ENCODE measurements at places on chromosomes 3 and 15.

DNA sequence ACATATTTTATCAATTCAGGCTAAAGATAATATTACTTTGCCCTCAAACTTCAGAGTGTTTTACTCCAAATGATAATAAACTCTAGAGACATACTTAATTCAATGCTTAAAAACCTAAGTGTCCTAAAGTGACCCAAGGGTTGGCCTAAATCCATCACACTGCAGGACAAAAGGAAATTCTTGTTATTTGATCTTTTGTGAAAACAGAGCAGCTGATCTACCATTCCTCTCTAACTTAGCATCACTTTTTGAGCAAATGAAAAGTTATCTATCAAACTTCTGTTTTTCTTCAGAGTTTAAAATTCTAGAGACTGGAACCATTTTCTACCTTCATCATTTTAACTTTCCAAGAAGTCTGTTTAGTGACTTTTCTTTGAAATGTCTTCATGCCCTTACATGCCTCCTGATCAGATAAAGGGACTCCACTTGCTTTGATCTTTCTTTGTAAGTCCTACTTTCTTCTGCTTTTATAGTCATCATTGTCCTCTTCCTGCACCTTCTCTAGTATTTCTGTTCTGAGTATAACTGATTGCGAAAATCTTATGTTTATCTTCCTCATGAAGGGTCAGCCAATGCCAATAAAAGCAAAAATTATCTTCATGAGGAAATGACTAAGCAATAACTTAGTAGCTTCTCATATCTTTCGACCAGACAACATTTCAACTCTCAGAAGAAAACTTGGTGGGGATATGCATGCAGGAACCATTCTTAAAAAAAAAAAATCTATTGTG lies 378.7 kb upstream of the TGFBR2 start:
- no peak for DNase-seq

DNA sequence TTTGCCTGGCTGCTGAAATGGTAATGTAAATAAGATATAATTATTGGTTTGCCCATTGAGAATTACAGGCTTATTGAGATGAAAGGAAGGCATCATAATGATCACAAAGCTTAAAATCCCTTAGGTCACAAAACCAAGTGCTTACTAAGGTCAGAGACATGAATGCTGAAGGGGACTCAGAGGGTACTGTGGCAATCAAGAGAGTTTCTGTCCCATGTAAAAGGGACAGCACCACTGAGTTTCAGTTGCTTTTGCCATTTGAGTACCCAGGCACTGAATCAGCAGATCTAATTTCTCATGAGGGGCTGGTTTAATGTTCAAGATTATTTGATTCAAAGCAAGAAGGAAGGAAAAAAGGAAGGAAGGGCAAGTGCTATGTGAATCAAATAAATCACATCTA lies 127.0 kb downstream of the PLOD2 start:
- DNase-seq: no peak

- DNase-seq: no peak
Measured at GRCh38 chr15:68158046-68158628, 47.0 kb downstream of the CALML4 start.

GRCh38 chr15:73010154-73011152 lies 41.8 kb upstream of the NEO1 start:
- no peak for DNase-seq

GRCh38 chr3:190260301-190260700 lies 61.9 kb downstream of the CLDN1 start:
- no peak for DNase-seq

GRCh38 chr3:140809316-140809715 lies 131.5 kb downstream of the TRIM42 start:
- DNase-seq: no peak

DNA sequence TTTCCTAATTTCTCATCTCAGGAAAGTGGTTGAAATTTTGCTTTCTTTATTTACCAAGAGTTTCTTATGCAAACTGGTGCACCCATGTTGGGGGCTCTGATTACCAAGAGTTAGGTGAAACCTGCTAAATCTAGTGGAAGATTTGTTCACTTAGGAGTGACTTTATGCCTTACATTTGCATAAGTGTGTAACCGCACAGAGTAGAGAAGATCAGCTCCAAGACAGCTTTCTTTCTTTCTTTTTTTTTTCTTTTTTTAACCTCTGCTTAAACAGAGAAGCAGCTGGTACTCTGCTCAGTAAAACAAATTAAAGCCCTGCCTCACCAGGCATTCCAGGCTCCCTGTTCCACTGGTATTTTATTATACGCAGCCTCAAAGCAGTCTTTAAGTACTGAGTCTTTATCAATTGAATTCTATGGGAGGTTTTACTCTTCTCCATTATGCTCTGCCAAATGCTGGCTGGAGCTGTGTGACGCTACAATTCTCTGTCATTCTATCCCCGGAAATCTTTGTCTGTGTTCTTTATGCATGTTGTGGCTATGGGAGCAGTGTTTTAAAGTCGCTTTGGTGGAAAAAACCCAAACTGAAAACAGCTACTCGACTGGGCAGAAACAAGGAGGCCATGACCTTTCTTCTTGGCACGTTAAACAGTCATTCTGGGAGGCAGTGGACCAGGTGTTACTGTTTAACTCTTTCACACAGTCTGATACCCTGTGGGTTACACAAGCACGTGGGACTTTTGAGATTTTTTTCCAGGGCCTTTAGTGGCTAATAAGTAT lies 55.2 kb upstream of the GBE1 start:
- DNase-seq: no peak

DNA sequence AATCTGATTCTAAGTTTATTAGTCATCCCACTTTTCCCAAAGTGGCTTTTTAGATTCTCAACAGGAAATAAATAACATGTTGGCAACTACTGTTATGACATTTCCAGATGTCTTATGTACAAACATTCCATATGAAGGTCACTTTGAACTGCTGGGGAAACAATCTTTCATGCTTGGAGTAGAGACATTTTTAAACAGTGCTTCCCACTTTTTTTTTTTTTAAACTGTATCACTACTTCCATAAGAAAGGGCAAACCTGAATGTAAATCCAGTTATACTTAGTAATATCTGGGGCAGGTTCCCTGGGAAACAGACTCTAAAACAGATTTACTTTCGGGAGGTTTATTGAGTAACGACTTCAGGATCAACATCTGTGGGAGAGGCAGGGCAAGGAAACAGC lies 473.8 kb downstream of the TAFA4 start:
- DNase-seq: no peak

DNA sequence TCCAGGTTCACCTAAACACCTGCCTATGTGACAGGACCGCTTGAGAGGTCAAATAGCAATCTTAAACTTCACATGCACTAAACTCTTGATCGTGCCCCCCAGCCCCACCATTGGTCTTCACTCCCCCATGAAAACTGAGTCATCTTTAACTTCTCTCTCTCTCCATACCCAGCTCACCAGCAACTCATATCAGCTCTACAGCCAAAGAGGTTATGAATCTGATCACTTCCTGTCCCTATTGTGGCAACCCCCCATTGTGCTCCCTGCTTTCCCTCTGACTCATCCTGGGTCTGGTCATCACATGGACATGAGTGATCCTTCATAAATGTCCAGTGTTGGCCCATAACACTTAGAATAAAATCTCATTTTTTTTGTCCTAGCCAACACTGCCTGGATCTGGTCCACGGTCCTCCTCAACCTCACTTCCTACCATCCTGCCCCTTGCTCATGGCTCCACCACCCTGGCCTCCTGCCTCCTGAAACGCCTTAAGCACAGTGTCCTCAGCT lies 103.4 kb upstream of the HACD2 start:
- no peak for DNase-seq

GRCh38 chr15:87672309-87673288 lies 583.9 kb downstream of the NTRK3 start:
- DNase-seq: no peak

GRCh38 chr15:94252906-94253491 lies 21.6 kb downstream of the MCTP2 start:
- DNase-seq: no peak

- DNase-seq: no peak
Measured at GRCh38 chr3:105533960-105534359, 167.3 kb downstream of the ALCAM start.

- no peak for DNase-seq
Measured at GRCh38 chr15:43895586-43895985, 68.8 kb downstream of the WDR76 start.

DNA sequence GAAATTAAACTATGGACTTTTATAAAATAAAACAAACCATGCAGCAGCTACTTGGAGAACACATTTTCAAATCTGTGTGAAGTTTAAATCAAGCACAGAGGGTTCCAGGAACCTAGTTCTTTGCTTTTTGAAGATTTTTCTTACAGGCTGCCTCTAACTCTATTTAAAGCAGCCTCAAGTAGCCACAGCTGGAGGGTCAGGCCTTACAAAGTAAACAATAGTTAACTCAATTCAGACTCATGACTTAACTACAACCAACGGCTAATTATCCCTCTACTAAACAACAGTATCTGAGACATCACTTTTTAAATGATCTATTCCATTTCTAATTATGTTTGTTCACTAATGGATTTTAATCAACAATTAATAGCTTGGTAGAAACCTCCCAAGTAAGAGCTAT lies 9.8 kb downstream of the LRIG1 start:
- DNase-seq: no peak
